ENCODE measurements at places on chromosomes 7 and 10.

DNA sequence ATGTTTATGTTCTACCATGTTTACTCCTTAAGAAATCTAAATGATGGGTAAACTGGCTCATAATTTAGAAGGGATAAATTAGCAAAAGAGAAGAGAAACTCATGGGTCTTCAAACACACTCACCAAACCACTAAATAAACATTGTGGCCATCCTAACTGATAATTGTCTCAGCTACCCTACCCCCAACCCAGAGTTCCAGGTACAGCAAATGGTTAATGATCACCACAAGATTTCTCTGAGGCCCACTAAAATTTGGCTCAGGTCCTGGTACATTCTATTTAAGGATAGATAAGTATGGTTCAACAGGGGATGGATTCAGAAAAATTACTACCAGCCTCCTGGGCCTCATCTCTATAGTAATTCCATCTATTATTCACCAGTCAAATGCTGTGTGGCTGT lies 21.4 kb downstream of the SLC25A13 start:
- DNase-seq = peak; percentile 18

- DNase-seq = no peak
Observed at GRCh38 chr10:79262131-79262530, 85.1 kb upstream of the PPIF start.

GRCh38 chr7:103573479-103574058 lies 127.6 kb upstream of the SLC26A5 start:
- peak; percentile 50 for DNase-seq

DNA sequence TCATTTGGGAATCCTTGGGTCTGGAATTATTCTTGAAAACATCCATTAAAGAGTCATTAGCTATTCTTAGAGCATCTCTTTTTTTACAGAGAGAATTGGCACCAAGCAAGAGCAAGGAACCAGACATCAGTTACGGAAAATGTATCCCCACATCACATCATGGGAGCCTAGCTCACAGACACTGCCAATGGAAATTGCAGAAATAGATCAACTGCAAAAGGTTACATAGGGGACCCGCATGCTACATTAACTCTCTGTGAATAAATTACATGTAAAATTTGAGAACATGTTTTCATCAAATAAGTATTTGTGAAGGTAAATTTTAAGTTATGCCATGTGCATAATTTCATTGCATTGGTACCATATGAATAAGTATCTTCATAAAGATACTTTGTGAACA lies 224.8 kb downstream of the ZNF248 start:
- DNase-seq = no peak

DNA sequence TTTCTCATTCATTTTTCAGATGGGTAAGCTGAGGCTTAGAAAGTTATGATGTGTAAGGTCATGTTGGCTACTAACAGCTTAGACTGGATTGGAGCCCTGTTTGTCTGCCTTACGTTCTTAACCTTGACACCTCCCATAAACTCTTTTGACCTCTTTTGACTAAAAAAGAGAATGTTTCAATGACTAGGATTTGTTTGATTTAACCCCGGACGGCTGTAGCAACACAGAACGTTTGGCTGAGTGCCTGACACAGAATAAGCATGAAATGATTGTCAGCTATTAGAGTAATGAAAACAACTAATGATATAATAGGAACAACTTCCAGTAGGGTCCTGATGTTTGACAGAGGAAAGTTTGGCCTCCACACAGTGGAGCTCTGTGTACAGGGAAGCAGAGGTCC lies 83.3 kb upstream of the PDZD8 start:
- DNase-seq = no peak

- no peak for DNase-seq
Observed at GRCh38 chr10:57818522-57818921, 449.2 kb downstream of the IPMK start.

DNA sequence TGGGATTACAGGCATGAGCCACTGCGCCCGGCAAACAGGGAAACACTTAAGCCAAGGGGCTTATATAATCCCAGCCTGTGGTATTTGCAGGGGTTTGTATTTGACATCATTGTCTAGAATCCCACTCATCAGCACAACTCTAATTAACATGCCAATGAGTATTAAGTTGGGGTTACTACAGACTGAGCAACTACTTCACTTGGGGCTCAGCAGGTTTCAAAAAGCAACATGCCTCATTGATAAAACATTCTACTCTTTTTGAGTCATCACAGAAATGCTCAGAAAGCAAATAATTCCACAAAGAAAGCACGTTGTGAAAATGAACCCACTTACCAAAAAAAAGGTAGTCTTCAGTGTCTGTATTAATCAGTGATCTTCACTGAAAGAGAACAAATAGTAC lies 236.9 kb upstream of the CELF2 start:
- DNase-seq = peak; percentile 65

All from iris pigment epithelial cell (primary cell).